Stimulated activated CD4-positive, alpha-beta T cell treated with anti-CD3 and anti-CD28 coated beads, Interleukin-2, amount 100 ng/mL, for 48 hours (primary cell): ENCODE measurements at places on chromosomes 7 and 10.
A peak's percentile ranks its signal among the peaks of the same experiment; 100 is the strongest.

DNA sequence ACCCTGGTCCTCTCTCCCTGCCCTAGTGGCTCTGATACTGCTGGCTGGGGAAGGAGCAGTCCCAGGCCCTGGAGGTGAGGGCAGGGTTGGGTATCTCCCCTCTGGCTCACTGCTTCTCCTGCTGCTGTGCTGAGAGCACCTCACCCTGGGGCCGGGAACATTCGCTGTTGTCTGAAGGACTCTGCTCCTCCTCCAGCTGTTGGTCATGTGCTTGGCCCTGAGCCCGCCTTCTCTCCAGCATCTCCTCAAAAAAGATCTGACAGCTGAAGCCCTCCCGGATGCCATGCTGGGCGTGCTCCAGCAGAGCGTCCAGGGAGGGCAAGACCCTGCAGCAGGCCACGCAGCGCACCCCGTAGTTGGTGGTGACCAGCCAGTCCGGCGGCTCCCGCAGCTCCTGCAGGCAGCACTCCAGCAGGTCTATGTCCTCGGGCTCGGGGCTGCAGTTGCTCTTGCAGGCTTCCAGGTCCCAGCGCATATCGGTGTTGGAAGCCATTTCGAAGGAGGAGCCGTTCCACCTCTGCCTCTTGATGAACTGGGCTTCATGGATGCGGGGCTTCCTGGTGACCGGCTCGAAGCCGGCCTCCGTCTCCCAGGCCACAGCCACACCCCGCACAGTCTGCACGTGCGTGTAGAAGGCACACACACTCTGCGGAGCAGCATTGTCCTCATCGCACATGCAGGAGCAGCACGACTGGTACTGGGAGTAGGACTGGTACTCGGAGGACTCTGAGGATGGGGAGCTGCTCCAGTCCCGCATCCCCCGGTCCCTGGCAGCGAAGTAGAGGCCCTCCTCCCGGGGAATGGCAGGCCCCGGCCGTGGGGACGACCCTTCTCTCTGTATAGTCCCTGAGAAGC is 2.1 kb downstream of the FAM170B start:
- DNase-seq = no peak

DNA sequence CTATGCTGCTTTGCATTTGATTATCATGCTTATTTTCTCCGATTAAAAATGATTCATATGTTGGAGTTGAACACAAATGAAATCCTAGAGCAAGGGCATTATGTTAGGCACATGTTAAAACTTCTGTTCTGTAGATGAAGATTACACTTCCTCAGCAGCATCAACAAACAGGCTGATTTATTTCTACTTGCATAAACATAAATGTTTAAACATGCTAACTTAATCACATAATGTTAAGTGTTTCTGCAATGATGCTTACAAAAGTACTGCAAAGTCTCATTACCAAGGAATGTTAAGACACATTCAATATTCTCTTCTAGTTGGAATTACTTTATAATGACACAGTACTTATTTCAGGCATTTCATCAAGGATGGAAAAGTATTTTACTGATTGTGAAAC is 770.8 kb downstream of the ANKRD7 start:
- no peak for DNase-seq

GRCh38 chr10:43461950-43462349 is 25.0 kb downstream of the ZNF487 start:
- DNase-seq = no peak

DNA sequence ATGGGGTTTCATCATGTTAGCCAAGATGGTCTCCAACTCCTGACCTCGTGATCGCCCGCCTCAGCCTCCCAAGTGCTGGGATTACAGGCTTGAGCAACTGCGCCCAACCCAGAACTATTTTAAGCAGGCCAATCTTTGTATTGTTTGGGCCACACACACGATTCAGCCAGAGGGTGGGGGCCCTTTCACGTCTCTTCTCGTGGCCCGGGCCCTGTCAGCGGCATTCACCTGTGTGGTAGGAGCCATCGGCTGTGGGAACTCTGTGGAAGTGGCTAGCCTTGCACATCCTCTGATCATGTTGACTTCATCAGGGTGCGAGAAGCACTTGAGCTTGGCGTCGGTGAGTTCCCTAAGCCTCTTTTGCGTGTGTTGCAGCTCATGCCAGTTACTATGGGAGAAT is 16.9 kb downstream of the SUN1 start:
- no peak for DNase-seq

DNA sequence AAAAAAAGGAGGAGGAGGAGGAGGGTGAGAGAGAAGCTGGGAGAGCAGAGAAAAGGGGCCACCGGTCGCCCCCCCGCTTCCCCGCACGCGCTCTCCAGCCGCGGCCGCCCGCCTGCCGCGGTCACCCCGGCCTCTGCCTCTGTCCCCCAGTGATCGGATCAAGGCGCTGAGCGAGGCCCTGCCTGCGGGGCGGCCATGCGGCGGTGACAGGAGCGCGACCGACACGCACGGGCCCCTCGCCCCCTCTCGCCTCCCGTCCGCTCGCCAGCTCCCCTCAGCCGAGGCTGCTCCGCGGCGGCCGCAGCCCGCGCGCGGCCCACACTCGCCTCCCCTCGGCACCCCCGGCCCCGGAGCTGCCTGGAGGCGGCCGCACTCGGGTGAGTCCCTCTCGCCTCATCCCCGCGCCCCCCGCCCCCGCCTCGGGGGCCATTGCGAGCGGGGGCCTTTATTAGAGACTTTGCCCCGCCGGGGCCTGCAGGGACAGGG is at the start of gene GTF2I:
Gene GTF2I (plus strand): TSS at position 27 of the 486 bp plus-strand sequence. CDS start 31,411 bp downstream, outside the sequence.
- peak; percentile 35 for DNase-seq

DNA sequence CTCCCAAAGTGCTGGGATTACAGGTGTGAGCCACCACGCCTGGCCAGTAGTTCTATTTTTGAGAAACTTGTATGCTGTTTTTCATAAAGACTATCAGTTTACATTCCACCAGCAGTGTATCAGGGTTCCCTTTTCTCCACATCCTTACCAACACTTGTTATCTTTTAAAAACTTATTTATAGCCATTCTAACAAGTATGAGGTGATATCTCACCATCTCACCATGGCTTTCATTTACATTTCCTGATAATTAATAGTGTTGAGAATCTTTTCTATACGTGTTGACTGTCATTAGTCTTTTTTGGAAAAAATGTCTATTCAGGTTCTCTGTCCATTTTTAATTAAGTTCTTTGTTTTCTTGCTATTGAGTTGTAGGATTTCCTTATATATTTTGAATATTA is 416.1 kb downstream of the NEBL start:
- no peak for DNase-seq

DNA sequence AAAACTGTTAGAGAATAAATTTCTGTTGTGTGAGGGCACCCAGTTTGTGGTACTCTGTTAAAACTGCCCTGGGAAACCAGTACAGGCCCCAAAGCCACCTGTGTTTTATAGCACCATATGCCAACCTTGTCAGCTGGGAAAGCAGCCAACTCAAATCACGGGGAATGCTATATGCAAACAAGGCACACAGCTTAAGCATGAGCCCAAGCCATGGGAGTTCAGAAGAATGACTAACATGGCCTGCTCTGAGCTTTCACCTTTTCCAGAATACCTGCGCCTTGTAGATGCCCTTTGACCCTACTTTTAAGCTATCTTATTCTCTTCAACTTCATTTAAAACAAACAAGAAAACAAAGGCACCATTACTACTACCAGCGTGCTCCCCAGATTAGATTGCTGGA is 5.5 kb upstream of the SLC25A13 start:
- no peak for DNase-seq

- DNase-seq = peak; percentile 47
These were observed 256.4 kb downstream of the CAMK1D start for GRCh38 chr10:12605580-12606405.

- no peak for DNase-seq
These were observed 216.0 kb upstream of the ZNF32 start for GRCh38 chr10:43864656-43865055.

DNA sequence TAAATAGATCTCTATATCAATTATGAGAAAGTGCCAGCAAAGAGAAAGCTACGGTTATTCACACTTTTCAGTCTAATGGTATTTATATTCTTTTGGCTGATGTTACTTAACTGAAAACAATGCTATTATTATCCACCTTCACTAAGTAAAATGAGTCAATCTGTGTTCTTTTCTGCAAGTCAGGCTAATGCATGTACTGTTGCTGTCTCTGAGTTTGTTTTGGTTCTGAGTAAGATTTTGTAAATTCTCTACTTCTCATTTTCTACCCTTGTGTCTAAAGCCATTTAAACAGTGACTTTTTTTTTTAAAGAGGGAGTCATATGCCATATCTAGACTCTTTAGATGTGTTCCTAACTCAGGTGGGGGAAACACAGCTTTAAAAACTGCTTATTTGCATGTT is 7.5 kb downstream of the VWC2 start:
- no peak for DNase-seq

GRCh38 chr7:3956949-3957348 is 655.9 kb downstream of the SDK1 start:
- no peak for DNase-seq

DNA sequence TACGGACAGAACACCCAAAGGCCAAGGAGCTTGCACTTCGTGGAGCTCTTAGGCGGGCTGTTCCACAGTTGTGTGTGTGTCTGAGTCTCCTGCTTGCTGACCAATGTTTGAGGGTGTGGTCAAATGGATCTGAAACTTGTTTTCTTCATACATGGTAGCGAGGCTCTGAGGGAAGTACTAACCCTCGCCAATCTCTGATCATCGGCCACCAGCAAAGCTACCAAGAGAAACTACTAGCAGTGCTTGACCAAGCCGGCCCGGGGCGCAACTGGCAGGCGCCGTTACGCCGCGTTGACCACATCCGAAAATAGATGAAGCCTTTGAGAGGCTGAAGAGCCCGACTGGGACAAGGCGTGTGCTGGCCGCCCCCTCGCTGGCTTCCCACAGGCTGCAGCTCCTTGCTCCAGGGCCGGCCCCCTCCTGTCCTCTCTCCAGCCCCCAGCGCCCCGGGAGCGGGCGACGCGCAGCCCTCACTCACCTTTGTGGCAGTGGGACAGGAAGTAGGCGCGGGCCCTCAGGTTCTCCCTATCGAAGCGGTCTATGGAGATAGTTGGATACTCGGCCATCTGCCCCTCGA is 384 bp downstream of the DCLRE1C start:
- peak; percentile 13 for DNase-seq

DNA sequence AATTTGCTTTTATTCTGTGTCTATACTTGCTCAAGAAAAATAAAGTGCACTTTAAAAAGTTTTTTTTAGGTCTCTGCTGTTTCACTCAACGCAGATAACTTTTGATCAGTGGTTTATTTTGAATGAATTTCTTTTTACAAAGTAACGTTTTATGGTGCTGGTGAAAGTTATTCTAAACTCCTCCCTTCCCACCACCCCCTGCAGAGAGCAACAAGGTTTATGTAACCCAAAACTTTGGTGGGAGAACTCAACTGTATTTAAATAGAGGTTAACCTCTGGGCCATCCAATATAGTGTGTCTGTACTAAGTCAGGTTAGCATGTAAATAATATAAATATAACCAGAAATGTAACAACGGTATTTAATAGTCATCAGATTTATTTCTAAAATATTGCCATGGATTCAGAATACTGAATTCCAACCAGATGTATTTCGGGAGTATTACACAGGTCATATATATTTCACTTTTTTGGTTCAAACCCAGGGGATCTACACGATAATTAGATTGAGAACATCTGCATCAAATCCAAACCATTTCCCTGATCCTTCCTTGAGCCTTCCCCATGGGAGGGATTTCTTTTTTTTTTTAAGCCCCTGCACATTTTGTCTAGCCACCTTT is 3.9 kb upstream of the CUX1 start:
- DNase-seq = no peak

DNA sequence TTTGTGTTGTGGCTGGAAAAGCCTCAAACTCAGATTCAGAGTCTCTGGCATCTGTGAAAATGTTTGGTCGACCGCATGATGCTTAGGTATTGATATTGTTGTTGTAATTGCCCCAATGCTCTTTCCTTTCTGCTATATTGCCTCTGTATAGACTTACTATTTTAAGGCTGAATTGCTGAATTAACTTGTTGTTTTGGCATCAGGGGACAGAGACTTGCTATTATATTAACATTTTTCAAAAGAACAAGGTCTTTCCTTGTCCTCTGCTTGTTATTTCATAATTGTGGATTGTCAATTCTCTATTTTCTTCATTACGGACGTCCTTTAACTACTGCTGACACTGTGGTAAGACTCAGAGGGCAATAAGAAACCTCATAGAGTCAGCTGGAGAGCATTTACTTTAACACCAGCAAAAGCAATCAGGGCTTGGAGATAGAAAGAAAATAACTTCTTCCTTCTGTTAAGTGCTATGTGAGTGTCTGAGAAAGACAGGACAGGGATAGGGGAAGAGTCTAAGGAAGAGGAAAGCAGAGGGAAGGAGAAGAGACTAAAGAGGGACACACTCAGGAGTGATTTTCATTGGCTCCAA is 17.6 kb downstream of the CPED1 start:
- DNase-seq = no peak

DNA sequence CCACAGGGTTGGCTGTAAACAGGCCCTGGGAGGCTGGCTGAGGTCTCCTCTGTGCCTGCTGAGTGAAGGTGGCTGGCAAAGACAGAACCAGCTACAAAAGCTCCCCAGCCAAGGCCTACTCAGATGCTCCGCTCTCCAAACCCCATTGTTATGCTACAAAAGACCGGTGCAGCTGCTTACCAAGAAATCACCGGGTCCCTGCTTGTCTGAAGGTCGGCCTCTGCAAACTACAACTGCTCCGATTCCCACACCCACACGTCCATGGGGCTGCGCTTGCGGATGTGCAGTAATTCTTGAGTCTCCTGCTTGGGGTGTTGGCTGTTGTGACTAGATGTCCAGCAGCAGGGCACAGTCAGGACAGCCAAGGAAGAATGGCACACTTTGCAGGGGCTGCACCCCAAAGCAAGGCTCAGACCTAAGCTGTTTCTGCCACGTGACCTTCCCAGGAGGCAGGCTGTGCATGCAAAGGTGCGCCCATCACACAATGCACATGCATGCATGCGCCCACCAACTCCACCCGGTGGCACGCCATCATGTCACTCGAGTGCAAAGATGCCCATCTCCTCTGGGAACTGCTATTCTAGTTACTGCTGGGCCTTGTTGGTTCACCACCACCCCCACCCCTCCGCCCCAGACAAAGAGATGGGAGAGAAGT is 97.8 kb downstream of the OAT start:
- DNase-seq = no peak

DNA sequence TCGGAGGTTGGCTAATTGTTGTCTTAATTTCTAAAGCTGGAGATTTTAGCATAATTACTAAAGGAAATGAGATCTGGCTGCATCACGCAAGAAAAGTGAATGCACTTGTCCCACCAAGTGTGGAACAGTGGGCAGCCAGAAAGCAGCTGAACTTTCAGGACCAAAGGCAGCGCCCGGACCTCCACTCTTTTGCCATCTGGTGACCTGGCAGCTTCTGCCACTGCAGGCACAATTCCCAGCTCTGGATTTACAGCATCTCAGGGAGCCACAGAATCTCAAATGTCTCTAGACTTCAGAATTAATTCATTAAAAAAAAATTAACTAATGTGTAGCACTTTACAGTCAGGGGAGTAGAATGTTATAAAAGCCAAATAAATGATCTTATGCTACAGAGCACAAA is 14.7 kb upstream of the OGDHL start:
- no peak for DNase-seq

DNA sequence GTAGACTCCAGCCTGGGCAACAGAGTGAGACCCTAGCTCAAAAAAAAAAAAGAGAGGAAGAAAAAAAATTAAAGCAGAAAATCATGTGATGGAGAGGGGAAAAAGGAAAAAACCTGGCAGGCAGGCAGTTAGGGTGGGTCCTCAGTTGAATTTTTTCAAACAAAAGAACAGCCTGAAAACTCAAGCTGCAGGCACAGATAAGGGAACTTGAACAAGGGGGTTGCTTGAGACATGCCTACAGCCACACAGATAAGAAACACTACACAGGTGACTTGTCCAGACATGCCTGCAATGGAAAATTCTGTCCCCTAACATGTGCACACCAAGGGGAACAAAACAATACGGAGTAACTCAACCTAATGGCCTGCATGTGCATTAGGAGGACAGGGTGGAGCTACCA is 19.2 kb downstream of the VIM start:
- DNase-seq = no peak
